ENCODE measurements at places on chromosomes 13 and 19.

DNA sequence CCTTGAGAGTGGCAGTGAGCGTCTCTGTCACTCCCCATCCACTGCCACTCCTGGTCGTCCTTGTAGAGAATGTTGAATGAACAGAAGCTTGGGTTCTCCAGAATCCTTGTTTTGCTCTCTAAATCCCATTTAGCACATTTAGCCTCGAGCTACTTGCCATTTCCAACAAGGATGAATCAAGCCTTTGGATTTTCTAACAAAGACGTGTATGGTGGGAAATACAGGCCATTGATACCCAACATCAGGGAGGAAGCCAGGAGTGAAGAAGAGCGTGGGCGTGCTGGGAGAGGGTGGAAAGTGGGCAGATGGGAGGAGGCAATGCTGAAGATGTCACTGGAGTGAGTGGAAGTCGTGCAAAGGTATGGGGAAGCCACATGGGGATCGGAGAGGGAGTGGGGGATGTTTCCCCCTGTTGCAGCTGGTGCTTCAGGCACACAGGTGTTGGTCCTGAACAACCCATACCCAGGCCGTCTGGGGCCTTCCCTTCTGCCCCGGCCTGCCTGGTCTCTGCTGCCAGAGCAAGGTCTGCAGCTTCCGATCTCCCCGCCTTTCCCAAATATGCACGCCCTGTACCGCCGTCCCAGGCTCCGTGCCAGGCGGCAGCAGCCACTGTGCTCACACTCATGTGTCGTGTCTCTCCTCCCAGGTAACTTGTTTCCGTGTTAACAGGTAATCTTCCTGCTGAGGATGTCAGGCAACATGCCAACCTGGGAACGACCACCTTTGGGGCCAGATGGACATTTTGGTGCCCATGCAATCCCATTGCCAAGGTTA lies 48.7 kb downstream of the ZIC5 start:
- DNase-seq: no peak

DNA sequence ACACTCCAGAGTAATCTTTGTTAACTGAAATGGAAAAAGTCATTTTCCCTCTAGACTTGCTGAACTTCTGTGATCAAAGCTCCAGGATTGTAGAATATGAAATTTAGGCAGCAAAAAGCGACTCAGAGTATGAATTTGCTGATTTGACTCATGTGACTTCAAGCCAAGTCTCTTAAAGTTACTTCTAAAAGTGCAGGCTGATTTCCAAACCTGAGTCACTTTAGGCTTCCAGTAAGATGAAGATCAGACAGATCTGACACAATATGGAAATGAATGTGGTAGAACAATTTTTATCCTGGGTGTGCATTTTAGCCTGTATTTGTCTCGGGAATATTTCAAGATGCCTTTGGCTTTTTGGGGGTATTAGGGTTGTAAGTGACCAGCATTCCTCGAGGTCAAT lies 151.0 kb upstream of the TMTC4 start:
- DNase-seq: no peak

DNA sequence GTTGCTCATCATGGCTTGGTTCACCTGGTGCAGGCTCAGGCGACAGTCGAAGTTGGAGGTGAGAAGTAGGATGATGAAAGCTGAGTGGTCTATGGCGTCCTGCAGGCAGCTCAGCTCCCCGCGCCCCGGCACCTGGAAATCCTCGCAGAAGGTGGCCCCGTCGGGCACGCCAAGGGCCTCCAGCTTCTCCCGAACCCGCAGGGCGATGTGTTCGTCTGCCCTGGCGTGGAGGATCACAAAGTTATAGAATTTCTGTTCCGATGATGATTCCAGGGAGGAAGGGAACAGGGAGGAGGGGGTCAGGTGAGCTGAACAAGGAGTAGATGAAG lies 14.6 kb downstream of the TICAM1 start:
- no peak for DNase-seq

- DNase-seq: no peak
Measured at GRCh38 chr13:36975172-36975571, 24.0 kb downstream of the ALG5 start.

DNA sequence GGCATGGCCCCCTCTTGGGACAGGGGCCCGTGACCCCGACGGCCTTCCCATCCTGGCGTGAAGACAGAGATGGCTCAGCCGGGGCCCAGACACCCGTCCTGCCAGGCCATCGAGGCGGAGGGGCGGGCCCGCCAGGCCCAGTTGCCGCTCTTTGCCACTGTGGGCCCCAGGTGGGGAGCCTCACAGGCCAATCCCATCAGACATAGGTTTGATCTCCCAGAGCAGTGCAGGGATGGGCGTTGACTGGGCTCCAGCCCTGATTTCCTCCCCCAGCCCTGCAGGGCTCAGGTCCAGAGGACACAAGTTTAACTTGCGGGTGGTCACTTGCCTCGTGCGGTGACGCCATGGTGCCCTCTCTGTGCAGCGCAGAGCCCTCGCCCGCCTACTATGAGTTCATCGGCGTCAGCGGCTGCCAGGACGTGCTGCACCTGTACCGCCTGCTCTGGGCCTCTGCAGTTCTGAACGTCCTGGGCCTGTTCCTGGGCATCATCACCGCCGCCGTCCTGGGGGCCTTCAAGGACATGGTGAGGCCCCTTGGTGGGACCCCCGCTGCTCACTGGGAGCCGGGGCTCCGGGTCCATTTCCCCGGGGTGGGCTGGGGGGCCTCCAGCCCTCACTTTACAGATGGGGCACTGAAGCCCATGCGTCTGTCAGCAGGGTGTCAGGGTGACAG lies 42.4 kb downstream of the TMEM255B start:
- DNase-seq: no peak

GRCh38 chr19:49492573-49493405 lies 3.4 kb upstream of the RPS11 start:
- DNase-seq: no peak

DNA sequence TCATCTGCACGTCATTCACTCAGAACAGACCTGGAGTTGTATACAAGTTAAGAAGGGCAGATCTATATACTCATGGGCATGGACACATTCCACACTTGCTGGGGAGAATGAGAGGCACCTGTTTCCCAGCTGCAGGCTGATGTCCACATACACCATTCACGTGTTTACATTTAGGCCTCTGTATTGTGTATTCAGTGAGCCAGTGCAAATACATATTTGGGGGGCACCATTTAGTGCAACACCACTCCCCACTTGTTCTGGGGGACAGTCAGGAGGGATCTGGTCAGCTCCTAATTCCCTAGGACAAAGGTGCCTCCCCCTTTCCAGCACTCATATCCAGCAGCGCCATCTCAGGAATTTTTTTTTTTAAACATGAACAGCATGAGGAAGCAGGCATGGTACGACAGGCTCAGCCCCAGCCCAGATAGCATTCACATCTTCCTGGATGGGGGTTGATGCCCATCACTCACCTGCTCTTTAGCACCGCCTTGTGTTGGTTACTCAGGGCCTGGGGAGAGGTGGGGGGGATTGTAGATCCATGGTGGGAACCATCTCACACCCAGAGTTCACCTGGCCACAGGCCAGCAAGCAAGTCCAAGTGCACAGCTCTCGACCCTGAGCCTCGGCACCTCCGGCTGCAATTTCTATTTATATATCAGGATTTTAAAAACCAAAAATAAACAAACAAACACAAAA lies 56.9 kb upstream of the ZNF254 start:
- no peak for DNase-seq

GRCh38 chr13:114166381-114167131 lies 12.5 kb upstream of the CFAP97D2 start:
- no peak for DNase-seq

- DNase-seq: no peak
Measured at GRCh38 chr19:18476507-18477041, 38.6 kb upstream of the ISYNA1 start.

- no peak for DNase-seq
Measured at GRCh38 chr19:23259961-23260360, 9.8 kb upstream of the ZNF724 start.

GRCh38 chr19:46529622-46530451 lies 34.2 kb upstream of the PNMA8B start:
- DNase-seq: peak; percentile 79

DNA sequence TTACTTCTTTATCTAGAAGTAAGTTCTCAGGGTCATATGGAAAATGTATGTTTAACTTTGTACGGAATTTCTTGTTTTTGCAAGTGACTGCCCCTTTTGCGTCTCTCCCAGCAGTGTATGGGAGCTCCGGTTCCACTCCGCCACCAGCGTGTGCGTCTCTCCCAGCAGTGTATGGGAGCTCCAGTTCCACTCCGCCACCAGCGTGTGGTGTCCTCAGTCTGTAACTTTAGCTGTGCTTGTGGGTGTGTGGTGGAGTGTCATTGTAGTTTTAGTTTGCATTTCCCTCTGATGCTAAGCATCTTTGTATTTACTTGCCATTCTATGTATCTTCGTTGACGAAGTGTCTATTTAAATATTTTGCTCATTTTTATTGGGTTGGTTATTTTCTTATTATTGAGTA lies 2.4 kb downstream of the CUL4A start:
- no peak for DNase-seq

DNA sequence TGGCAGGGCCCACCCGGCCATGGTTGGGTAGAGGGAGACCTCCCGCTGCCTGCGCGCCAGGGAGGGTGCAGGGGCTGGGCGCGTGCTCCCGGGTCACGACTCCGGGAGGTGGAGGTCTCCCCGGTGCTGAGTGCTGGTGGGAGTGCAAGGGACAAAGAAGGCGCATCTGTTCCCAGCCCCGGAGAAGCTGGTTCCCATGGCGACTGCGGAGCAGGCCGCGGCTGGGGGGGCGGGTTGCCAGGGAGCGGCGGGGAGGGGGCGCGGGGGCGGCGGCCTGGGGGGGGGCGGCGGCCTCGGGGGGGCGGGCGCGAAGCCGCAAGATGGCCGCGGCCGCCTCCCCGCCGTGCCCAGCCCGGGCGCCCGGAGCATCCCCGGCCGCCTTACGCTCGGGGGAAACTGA lies 1.2 kb downstream of the CBARP start:
- DNase-seq: no peak

- no peak for DNase-seq
Measured at GRCh38 chr19:15038294-15038693, 11.0 kb upstream of the CASP14 start.

DNA sequence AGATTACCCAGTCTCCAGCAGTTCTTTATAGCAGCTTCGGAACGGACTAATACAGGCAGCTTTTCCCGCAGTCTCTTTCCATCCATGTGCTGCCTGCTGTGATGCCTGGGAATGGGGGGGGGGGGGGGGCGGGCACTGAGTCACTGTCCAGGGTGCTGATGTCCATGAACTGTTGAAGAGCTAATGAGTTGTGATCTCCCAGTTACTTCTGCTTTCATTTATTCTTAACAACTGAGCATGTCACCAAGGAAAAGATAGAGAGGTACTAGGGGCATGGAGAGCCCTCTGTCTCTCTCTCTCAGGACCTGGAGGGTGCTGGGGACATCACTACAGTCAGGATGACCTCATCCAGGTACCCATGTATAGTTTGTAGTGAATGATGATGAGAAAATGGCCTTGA lies 20.3 kb upstream of the CEACAM1 start:
- no peak for DNase-seq

- DNase-seq: no peak
Measured at GRCh38 chr19:45790942-45791341, 1.7 kb downstream of the DMWD start.

DNA sequence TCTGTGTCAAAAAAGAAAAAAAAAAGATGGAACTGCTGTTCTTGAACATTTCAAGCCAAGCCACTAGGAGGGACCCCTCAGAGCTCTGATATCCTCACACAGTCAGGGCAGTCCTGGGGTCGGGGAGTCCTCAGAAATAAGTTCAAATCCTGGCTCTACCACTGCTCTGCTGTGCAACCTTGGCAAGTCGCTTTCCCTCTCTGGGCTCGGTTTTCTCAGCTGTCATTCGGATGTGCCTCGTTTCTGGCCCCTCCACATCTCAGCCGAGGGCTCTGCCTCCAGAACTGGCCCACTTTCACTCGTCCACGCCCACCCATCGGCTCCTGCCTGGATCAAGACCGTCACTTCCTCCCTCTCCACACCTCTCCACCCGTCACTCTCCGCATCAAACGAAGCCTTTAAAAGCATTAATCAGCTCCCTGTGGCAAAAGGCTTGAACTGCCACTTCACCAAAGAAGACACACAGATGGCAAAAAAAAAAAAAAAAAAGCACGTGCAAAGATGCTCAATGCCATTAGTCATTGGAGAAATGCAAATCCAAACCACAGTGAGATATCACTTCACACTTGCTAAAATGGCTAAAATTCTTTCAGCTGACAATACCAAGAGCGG lies 7.4 kb upstream of the ZNRF4 start:
- no peak for DNase-seq

GRCh38 chr19:48393559-48394330 lies at the start of gene GRIN2D:
Gene GRIN2D, plus strand, starts transcription at chr19:48393668. Its CDS starts 4,725 bp downstream, at chr19:48398393.
- DNase-seq: no peak

- DNase-seq: no peak
Measured at GRCh38 chr13:74129500-74130191, 4.6 kb downstream of the KLF12 start.

DNA sequence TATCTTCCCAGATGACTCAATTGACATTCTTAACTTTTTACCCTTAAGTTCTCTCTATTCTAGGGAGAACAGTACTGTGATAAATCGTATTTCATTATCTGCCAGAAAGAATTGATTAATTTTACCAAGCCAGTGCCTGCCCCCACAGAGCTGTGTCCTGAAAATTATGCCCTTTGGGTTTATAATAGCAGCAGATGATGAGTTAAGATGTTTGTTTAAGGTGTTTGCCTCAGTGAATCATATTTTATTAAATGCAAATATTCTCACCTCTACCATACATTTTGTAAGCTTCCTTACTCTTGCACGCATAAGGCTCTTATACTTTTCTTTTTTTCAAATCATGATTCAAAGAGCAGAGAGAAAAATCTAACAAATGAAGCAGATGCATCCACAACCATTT lies 318.6 kb downstream of the DCT start:
- DNase-seq: no peak

DNA sequence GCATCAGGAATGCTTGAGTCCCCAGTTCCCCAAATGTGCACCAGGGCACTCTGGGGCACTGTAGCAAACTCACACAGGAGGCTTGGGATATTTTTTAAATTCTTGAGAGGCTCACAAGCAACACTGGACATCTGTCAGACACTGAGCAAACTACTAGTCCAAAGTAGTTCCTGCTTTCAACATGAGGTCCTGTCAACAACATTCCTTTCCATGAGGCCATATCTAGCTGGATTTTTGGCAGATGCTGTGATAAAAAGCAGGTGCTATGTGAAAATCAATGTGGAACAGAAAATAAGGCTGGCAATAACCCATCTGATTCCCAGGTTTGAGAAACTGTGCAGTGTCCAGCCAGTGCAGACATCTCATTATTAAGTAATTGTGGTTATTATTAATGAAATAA lies 50.5 kb downstream of the STARD13 start:
- no peak for DNase-seq

GRCh38 chr13:46369506-46370277 lies 17.4 kb downstream of the RUBCNL start:
- no peak for DNase-seq

GRCh38 chr13:27406178-27406939 lies 18.1 kb upstream of the GTF3A start:
- peak; percentile 17 for DNase-seq

- no peak for DNase-seq
Measured at GRCh38 chr13:113539822-113540221, 44.7 kb upstream of the TFDP1 start.

DNA sequence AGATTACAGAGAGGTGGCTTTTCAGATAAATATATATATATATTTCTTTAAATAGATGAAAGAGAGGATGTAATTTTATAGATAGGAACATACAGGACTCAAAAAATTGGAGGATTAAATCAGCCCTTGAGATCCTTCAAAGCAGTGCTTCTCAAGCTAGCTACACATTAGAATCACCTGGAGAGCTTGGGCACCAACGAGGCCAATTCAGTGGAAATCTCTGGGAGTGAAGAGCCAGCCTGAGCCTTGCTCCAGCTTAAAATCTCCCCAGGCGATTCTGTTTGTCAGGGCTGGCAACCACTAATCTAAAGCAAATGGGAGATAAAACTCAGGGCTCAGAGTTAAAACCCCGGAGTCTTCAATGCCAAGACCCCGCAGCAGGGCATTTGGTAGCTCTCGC lies 15.0 kb upstream of the CLN5 start:
- no peak for DNase-seq
